ENCODE measurements at places on chromosomes 5 and 9. TPM values are rescaled to one million over a fixed set of nuclear protein-coding genes. Genes with fewer than 3 reads are reported as not detected.

Gene BSPRY
- total RNA-seq = 20.2 TPM

DNA sequence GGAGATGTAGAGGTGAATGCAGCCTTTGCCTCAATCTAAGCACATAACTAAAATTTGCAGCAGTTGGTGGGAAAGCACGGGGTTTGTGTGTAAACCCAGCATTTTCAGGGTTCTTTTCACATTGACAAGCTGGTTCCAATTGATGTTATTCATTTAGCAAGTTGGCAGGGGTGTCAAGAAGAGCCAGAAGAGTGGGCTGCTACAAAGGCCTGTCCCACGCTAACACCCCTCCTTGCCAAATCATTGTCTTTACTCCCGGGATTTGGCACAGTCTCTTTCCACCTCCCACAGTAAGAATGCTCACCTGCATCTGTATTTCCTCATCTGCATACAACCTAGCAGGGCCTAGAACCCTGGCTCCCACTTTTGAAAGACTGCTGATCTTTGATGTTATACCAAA is 11.8 kb downstream of the RGMB start:
- DNase-seq = no peak

GRCh38 chr5:137152616-137153015 is 346.5 kb downstream of the SPOCK1 start:
- DNase-seq = no peak

- no peak for DNase-seq
Measured at GRCh38 chr9:129604766-129605163, 16.1 kb downstream of the C9orf50 start.

DNA sequence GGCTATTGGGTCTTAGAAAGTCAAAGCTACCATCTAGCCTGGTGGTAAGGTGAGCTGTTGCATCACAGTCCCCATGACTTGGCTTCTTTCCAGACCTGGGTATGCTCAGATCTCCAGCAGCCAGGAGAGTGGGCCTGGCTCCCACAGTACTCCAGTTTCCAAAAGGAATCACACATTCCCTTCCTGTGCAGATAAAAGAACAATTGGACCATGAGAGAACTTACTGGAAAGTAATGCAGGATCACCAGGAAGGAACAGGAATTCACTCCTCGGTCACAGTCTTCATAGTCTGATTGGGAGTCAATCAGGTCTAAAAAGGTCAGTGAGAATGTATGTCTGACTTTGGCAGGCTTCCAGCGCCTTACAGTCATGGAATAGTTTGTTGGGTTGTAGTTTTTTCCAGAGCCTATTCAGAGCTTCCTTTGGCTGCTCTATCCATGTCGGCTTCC is 47.8 kb upstream of the CD180 start:
- no peak for DNase-seq

Data from activated T-cell treated with anti-CD3 and anti-CD28 coated beads, Interleukin-2, amount 50 U/mL, for 72 hours (primary cell).